ENCODE measurements at places on chromosomes 2 and 18. TPM values are rescaled to one million over a fixed set of nuclear protein-coding genes. Genes with fewer than 3 reads are reported as not detected.

RBKS gene
- 1.6 TPM for total RNA-seq

TGFA gene
- total RNA-seq: 0.28 TPM

REG3G gene
- total RNA-seq: not detected

PAPOLG gene
- total RNA-seq: 6.1 TPM

PLB1 gene
- total RNA-seq: 1.4 TPM

RAPGEF4 gene
- 1.9 TPM for total RNA-seq
